ENCODE measurements at places on chromosomes 2 and 18. TPM values are rescaled to one million over a fixed set of nuclear protein-coding genes. Genes with fewer than 3 reads are reported as not detected.

GRCh38 chr2:233012301-233012971 lies 620 bp downstream of the NGEF start:
- no peaks in the 10 kb centered on the region for H3K4me1 ChIP-seq
- H3K27me3 ChIP-seq = no peaks in the 10 kb centered on the region

GRCh38 chr2:140270224-140270623 lies 1490.0 kb upstream of the NXPH2 start:
- H3K27ac ChIP-seq = no peak overlapping the region
- peak; percentile 23 for DNase-seq
- no peaks in the 10 kb centered on the region for H3K4me1 ChIP-seq
- H3K4me3 ChIP-seq = no peak overlapping the region
- H3K27me3 ChIP-seq = no peaks in the 10 kb centered on the region

DNA sequence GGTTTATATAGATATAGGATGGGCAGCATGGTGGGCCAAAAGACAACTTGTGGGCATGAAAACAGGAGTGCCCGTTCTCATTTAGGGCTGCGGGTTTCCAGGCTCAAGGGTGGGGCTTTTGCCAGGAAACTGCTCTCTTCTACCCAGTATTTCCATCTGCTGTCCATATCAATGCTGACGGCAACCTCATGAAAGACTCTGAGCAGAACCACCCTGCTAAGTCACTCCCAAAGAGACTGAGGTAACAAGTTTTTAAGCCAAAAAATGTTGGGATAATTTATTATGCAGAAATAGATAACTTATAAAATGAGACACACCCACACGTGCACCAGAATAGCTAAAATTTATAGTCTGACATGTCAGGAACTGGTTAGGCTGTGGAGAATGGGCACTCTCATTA lies 36.1 kb upstream of the MPPE1 start:
- H3K36me3 ChIP-seq = no peaks in the 10 kb centered on the region
- H3K4me1 ChIP-seq = no peaks in the 10 kb centered on the region
- no peak overlapping the region for H3K27ac ChIP-seq
- H3K27me3 ChIP-seq = no peaks in the 10 kb centered on the region
- H3K4me3 ChIP-seq = no peak overlapping the region

- H3K27ac ChIP-seq = no peak overlapping the region
- H3K27me3 ChIP-seq = no peaks in the 10 kb centered on the region
- no peak for DNase-seq
Measured at GRCh38 chr2:172456002-172456401, 28.6 kb downstream of the ITGA6 start.

- peaks cover 11% of the 10 kb centered on the region for H3K4me1 ChIP-seq
- no peaks in the 10 kb centered on the region for H3K27me3 ChIP-seq
- H3K36me3 ChIP-seq = no peaks in the 10 kb centered on the region
- H3K4me3 ChIP-seq = no peak overlapping the region
Measured at GRCh38 chr2:212213191-212213590, 325.4 kb downstream of the ERBB4 start.

RABL2A gene
- 17.8 TPM for total RNA-seq

- DNase-seq = no peak
- no peaks in the 10 kb centered on the region for H3K4me1 ChIP-seq
- H3K4me3 ChIP-seq = no peak overlapping the region
Measured at GRCh38 chr2:68089961-68090360, 27.2 kb upstream of the C1D start.

- no peak overlapping the region for H3K27ac ChIP-seq
- peaks cover 7% of the 10 kb centered on the region for H3K4me1 ChIP-seq
- no peak for DNase-seq
- H3K4me3 ChIP-seq = no peak overlapping the region
- no peaks in the 10 kb centered on the region for H3K27me3 ChIP-seq
Measured at GRCh38 chr2:11862049-11862448, 115.6 kb downstream of the LPIN1 start.

GRCh38 chr18:55248495-55248894 lies 289.2 kb upstream of the CCDC68 start:
- DNase-seq = no peak
- no peak overlapping the region for H3K4me3 ChIP-seq
- H3K27ac ChIP-seq = no peak overlapping the region
- peaks cover 48% of the 10 kb centered on the region for H3K4me1 ChIP-seq

DNA sequence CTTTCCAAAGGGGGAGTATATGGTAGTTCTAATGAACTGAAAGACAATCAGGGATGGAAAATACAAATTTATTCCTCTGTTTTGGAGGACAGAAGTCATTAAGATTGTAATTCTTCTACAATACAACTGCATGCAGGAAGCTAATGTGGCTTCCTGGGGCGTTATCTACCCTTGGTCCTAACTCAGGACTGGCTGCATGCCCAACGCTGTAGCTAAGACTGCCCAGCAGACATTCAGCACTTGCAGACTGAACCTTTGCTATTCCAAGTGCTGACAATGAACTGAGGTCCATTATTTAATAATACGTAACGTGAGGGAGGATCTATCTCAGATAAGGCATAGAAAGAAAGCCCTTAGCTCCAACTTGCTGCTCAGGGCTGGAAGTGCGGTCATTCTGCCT lies 53.2 kb downstream of the ZAP70 start:
- H3K27ac ChIP-seq = no peak overlapping the region
- no peaks in the 10 kb centered on the region for H3K4me1 ChIP-seq
- H3K36me3 ChIP-seq = no peaks in the 10 kb centered on the region
- no peaks in the 10 kb centered on the region for H3K27me3 ChIP-seq

GLS gene
- total RNA-seq = 99.5 TPM

- peaks cover 1% of the 10 kb centered on the region for H3K36me3 ChIP-seq
- no peak overlapping the region for H3K27ac ChIP-seq
- H3K4me1 ChIP-seq = no peaks in the 10 kb centered on the region
- DNase-seq = peak; percentile 12
Measured at GRCh38 chr2:149562324-149562723, 25.3 kb downstream of the MMADHC start.

DNA sequence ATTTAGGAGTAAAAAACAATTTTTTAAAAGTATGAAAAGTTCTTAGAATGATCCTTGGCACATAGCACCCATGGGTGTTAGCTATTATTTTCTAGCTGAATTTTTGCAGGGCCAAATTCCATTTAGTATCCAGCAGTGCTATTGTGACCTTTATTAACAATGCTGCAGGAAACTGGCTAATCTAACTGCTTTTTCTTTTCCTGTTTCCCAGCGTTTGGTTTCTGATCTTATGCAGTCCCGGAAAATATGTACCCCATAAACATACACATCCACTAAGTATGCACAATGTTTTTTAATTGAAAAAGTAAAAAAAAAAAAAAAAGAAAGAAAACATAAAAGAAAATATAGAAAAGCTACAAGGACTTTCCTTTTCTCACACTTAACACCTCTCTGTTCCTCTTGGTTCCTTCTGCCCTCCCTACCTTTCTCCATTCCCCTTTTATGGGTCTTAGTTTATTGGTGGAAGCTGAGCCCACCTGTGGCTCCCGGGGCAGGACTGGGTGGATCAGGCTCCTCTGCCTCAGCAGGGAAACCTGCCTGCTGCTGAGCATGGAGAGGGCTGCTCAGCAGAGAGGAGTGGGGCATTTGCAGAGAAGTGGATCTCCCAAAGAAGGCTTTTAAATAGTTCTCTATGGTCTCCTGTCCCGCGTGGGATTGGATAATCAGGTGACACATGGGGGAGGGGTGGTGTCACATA lies 9.3 kb upstream of the SLC16A14 start:
- H3K27me3 ChIP-seq = no peaks in the 10 kb centered on the region
- no peaks in the 10 kb centered on the region for H3K36me3 ChIP-seq
- no peak overlapping the region for H3K4me3 ChIP-seq
- peak overlapping the region; percentile 46 for H3K27ac ChIP-seq

DNA sequence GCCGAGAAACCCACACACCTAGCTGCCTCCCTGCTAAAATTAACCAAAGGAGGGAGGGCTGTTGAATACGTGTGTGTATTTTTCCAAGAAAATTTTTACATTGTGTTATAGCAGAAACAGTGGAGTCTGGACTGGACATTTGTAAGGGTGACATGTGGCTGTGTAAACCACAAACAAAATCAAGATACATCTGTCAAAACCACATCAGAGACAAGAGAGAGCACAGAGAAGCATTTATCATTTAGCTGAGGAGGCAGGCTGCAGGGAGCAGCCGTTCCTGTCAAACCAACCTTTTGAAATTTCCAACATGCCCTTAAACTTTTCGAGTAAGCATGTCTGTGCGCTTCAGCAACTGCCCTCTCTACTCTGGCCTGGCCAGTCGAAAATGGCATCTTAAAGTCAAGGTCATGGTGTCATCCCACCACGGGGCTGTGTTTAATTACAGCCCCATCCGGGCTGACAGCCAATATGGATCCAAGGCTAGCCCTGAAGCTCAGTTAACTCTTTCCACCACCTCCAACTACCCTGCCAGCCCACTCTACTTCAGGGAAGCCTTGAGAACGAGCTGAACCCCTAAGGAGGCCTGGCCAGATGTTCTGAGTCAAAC lies 8.4 kb downstream of the BCL11A start:
- H3K27me3 ChIP-seq = peaks cover 92% of the 10 kb centered on the region
- no peak for DNase-seq
- no peak overlapping the region for H3K4me3 ChIP-seq
- peaks cover 3% of the 10 kb centered on the region for H3K4me1 ChIP-seq
- no peak overlapping the region for H3K27ac ChIP-seq

GRCh38 chr2:52070665-52071064 lies 1038.7 kb upstream of the NRXN1 start:
- no peak for DNase-seq
- no peaks in the 10 kb centered on the region for H3K27me3 ChIP-seq
- no peaks in the 10 kb centered on the region for H3K4me1 ChIP-seq
- H3K36me3 ChIP-seq = no peaks in the 10 kb centered on the region

GRCh38 chr18:49747876-49748275 lies 65.5 kb downstream of the ACAA2 start:
- peaks cover 7% of the 10 kb centered on the region for H3K4me1 ChIP-seq
- no peak overlapping the region for H3K27ac ChIP-seq
- no peaks in the 10 kb centered on the region for H3K36me3 ChIP-seq
- peaks cover 18% of the 10 kb centered on the region for H3K27me3 ChIP-seq
- peak; percentile 14 for DNase-seq

GRCh38 chr2:123609077-123609476 lies 416.0 kb upstream of the CNTNAP5 start:
- no peak overlapping the region for H3K27ac ChIP-seq
- H3K4me1 ChIP-seq = no peaks in the 10 kb centered on the region
- H3K36me3 ChIP-seq = no peaks in the 10 kb centered on the region
- H3K27me3 ChIP-seq = no peaks in the 10 kb centered on the region

- no peaks in the 10 kb centered on the region for H3K27me3 ChIP-seq
- no peak overlapping the region for H3K4me3 ChIP-seq
- H3K36me3 ChIP-seq = no peaks in the 10 kb centered on the region
- peaks cover 60% of the 10 kb centered on the region for H3K4me1 ChIP-seq
- peak overlapping the region; percentile 84 for H3K27ac ChIP-seq
Measured at GRCh38 chr2:8391584-8391983, 290.3 kb upstream of the ID2 start.

- no peak overlapping the region for H3K27ac ChIP-seq
- no peak overlapping the region for H3K4me3 ChIP-seq
- peaks cover 6% of the 10 kb centered on the region for H3K4me1 ChIP-seq
- H3K36me3 ChIP-seq = no peaks in the 10 kb centered on the region
- DNase-seq = no peak
- no peaks in the 10 kb centered on the region for H3K27me3 ChIP-seq
Measured at GRCh38 chr18:21735452-21736015, 5.1 kb upstream of the MIB1 start.

DNA sequence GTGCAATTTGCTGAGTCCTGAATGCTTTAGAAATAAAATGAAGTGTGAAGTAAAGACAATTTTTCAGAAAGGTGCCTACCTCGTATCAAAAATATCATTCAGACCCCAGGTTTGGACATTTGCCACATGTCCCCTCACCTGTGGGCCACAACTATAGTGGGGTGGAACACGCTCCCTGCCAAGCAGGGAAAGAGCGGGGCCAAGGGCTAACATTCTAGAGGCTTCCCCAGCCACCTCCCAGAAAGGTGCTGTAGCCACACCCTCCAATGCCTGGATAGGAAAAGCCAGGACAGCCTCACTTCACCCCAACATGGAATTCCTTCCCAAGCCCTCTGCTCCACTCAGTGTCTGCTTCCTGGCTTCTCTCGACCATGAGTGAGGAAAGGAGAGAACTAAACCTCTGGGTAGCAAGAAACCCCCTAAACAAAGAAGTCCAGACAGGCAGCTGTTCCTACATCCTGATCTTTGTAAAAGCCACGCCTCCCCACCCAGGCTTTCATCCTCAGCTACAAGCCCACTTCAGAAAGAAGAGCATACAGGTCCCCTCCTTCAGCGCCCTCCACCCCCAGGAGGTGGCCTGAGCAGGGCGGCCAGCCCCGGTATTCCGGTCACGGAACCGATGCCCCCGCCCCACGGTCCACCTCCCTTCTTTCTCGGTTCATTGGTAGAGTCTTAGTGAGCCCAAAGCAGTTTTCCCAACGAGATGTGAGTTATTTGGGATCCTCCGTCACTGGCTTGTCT lies 2.1 kb downstream of the COL6A3 start:
- peaks cover 31% of the 10 kb centered on the region for H3K27me3 ChIP-seq
- no peak for DNase-seq
- no peaks in the 10 kb centered on the region for H3K36me3 ChIP-seq
- H3K4me1 ChIP-seq = no peaks in the 10 kb centered on the region

- DNase-seq = no peak
- H3K4me1 ChIP-seq = no peaks in the 10 kb centered on the region
- no peak overlapping the region for H3K4me3 ChIP-seq
- no peak overlapping the region for H3K27ac ChIP-seq
- H3K36me3 ChIP-seq = no peaks in the 10 kb centered on the region
Measured at GRCh38 chr2:205878999-205879762, 196.9 kb downstream of the NRP2 start.

- H3K4me3 ChIP-seq = no peak overlapping the region
- no peaks in the 10 kb centered on the region for H3K27me3 ChIP-seq
- no peaks in the 10 kb centered on the region for H3K4me1 ChIP-seq
- no peaks in the 10 kb centered on the region for H3K36me3 ChIP-seq
- DNase-seq = no peak
- no peak overlapping the region for H3K27ac ChIP-seq
Measured at GRCh38 chr2:229489016-229489415, 217.9 kb upstream of the PID1 start.

SLC9A4 gene
- total RNA-seq = 0.11 TPM

ADGRF3 gene
- total RNA-seq = 1.1 TPM

DNA sequence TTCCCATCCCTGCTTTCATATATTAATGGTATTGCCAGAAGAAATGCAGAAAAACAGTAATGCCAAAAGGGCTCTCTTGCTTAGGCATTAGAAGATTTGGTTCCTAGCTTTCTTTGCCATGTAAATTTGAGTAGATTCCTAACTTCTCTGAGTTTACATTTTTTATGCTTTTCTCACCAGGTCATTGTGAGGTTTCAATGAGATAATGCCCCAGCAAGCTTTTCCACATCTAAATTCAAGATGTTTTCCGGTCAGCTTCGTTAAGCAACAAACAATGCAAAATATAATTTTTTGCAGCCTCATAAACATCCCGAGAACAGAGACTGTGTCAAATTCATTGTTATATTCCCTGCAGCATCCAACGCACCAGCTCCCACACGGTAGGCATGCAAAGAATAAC lies 44.9 kb downstream of the NCKAP5 start:
- no peaks in the 10 kb centered on the region for H3K36me3 ChIP-seq
- H3K27me3 ChIP-seq = no peaks in the 10 kb centered on the region
- H3K4me1 ChIP-seq = peaks cover 86% of the 10 kb centered on the region
- no peak for DNase-seq
- H3K4me3 ChIP-seq = no peak overlapping the region
